ENCODE measurements at places on chromosomes 5 and 9. TPM values are rescaled to one million over a fixed set of nuclear protein-coding genes. Genes with fewer than 3 reads are reported as not detected.

PCDHAC2 gene
- 17.0 TPM for total RNA-seq

ANKRD20A1 gene
- 0.92 TPM for total RNA-seq

IZUMO3 gene
- total RNA-seq, result not detected

HAVCR2 gene
- 6.6 TPM for total RNA-seq

POC5 gene
- 6.0 TPM for total RNA-seq

TRPM3 gene
- total RNA-seq, result not detected
